Activated CD4-positive, alpha-beta memory T cell treated with anti-CD3 and anti-CD28 coated beads, Interleukin-2, amount 10 ng/mL, durations not matched to agents 7 days and 5 days (primary cell): ENCODE measurements at places on chromosomes 3 and 15. TPM values are rescaled to one million over a fixed set of nuclear protein-coding genes. Genes with fewer than 3 reads are reported as not detected.

GRCh38 chr3:77040216-77040615 lies 317 bp downstream of the ROBO2 start:
- no peak overlapping the region for H3K4me3 ChIP-seq
- no peak overlapping the region for H3K27ac ChIP-seq
- no peaks in the 10 kb centered on the region for H3K4me1 ChIP-seq
- H3K36me3 ChIP-seq: no peaks in the 10 kb centered on the region

GRCh38 chr3:4752201-4753072 lies 226.8 kb upstream of the BHLHE40 start:
- peak overlapping the region; percentile 14 for H3K27ac ChIP-seq
- peaks cover 58% of the 10 kb centered on the region for H3K36me3 ChIP-seq
- peaks cover 66% of the 10 kb centered on the region for H3K4me1 ChIP-seq
- no peak overlapping the region for H3K4me3 ChIP-seq
- no peak for DNase-seq
- H3K27me3 ChIP-seq: no peaks in the 10 kb centered on the region

DNA sequence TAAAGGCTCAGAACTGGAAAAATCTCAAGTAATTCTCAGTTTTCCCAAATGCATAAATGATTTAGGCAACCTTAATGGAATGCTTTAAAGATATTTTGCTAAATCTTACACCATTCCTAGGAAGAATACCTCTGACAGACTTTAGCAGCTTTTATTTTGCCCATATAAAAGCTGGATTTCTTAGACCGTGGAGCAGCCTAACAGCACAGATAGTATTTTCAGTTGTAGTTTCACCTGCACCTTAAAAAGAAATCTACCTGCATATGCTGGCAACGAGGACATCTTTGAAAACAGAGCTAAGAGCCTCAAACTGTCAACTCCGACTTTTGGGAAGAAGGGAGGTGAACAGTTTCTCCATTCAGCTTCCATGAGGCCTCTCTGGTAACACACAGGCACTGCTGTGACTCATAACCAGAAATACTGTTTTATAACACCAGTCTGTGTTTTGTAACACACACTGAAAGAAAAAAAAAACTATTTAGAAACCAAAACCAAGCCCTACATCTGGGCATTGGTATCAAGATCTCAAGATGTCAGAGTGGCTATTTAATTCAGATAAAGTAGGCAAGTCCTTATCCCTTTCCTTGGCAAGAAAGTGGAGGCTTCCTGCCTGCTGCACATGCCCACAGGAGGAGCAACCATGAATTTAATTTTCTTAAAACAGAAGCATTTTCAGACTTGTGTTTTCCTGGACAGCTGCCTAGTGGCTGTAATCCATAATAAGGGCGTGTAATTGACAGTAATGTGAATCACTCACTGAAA lies 181.5 kb upstream of the ICE2 start:
- no peak overlapping the region for H3K4me3 ChIP-seq
- H3K27ac ChIP-seq: no peak overlapping the region
- DNase-seq: no peak
- no peaks in the 10 kb centered on the region for H3K36me3 ChIP-seq
- H3K4me1 ChIP-seq: peaks cover 11% of the 10 kb centered on the region

DNA sequence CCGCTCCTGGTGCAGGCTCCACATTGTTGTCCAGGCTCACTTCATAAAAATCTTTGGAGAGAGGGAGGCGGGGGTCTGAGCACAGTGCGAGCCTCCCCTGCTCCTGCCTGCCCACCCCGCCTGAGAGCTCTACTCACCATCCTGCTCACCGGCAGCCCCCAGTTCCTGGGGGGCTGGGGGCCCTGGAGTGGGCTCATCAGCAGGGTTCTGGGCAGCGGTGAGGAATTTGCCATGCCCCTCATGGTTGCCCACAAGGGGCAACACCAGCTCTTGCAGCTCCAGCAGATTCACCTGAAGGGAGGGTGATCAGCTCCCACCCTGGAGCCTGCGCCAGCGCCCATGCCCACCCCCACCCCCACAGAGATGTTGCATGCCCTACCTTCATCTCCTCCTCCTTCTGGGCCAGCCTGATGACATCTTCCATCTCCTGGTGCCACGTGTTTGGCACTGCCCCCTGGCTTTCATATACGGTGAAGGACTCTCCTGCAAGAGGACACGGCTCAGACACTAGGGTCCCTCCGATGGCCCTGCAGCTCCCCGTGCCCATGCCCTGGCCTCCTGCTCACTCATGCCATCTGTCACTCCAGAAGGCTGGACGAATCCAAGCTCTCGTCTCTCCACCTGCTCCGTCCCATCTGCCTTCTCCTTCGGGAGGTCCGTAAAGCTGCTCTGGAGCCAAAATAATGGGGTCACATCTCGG lies 162.1 kb downstream of the TBC1D2B start:
- H3K27ac ChIP-seq: no peak overlapping the region
- no peak overlapping the region for H3K4me3 ChIP-seq
- H3K36me3 ChIP-seq: no peaks in the 10 kb centered on the region
- peaks cover 30% of the 10 kb centered on the region for H3K27me3 ChIP-seq

DNA sequence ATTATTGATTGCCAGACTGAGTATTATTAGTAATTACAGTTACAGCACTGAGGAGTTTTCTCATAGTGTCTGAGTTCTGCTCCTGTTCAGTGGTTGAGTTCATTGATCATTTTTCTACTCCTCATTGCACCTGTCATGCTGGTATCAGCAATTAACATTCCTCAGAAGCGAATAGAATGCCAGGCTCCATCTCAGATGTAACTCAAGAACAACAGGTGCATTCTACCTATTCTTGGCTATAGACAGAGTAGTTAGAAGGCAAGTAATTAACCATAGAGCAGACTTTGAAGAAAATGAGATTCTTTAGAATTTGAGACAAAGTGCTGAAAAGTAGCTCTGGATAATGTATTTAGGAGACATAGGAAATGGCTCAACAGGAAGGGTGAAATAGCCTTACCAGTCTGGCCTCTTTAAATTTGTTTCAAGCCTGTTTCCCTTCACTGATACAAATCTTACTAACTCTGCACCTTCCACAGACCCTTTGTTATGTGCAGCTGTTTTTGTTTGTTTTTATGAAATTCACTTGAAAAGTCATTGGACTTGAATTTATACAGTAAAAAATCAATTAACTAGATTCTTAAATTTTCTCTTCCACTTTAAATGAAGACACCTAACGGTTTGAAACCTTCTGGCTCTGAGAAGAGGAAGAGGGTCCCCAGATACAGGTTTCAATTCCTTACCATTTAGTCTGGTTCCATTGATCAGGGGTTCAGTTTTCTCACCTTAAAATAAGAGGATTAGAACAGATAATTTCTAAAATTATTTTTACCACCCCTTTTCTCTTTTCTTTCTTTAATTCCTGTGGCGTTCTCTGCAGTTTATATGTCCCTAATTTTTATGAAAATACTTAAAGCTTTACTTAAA lies 109.6 kb downstream of the FNDC3B start:
- no peak overlapping the region for H3K4me3 ChIP-seq
- H3K36me3 ChIP-seq: no peaks in the 10 kb centered on the region
- H3K27ac ChIP-seq: no peak overlapping the region
- DNase-seq: no peak
- peaks cover 44% of the 10 kb centered on the region for H3K4me1 ChIP-seq

- H3K27ac ChIP-seq: no peak overlapping the region
- DNase-seq: no peak
- peaks cover 2% of the 10 kb centered on the region for H3K27me3 ChIP-seq
- H3K36me3 ChIP-seq: no peaks in the 10 kb centered on the region
- H3K4me1 ChIP-seq: no peaks in the 10 kb centered on the region
These were observed 323.5 kb downstream of the ERC2 start for GRCh38 chr3:56144805-56145204.

DNA sequence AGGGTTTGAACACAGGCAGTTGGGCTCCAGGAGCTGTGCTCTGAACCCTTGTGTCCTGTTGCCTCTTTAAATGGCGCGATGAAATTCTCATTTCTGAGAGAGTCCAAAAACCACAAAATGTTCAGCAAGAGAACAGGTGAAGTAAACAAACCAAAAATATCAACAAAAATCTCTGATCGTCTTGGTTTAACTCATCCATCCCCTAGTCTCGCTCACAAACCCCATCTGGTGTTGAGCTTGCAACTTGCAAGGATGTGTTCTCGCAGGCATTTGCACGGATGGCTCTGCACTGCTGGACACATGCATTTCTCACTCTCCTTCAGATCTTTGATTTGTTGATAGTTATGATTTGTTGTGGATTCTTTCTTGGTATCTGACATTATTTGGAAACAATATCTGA lies 31.1 kb downstream of the FAH start:
- H3K27ac ChIP-seq: no peak overlapping the region
- peaks cover 48% of the 10 kb centered on the region for H3K36me3 ChIP-seq
- no peaks in the 10 kb centered on the region for H3K27me3 ChIP-seq

GRCh38 chr3:48440590-48440958 lies 517 bp downstream of the TMA7 start:
- peaks cover 48% of the 10 kb centered on the region for H3K4me1 ChIP-seq
- peaks cover 39% of the 10 kb centered on the region for H3K36me3 ChIP-seq
- peak overlapping the region; percentile 89 for H3K4me3 ChIP-seq
- H3K27me3 ChIP-seq: no peaks in the 10 kb centered on the region
- peak overlapping the region; percentile 93 for H3K27ac ChIP-seq

- peaks cover 10% of the 10 kb centered on the region for H3K27me3 ChIP-seq
- no peaks in the 10 kb centered on the region for H3K36me3 ChIP-seq
- H3K27ac ChIP-seq: no peak overlapping the region
- no peak for DNase-seq
These were observed 129.2 kb downstream of the CHDH start for GRCh38 chr3:53716998-53717397.

DNA sequence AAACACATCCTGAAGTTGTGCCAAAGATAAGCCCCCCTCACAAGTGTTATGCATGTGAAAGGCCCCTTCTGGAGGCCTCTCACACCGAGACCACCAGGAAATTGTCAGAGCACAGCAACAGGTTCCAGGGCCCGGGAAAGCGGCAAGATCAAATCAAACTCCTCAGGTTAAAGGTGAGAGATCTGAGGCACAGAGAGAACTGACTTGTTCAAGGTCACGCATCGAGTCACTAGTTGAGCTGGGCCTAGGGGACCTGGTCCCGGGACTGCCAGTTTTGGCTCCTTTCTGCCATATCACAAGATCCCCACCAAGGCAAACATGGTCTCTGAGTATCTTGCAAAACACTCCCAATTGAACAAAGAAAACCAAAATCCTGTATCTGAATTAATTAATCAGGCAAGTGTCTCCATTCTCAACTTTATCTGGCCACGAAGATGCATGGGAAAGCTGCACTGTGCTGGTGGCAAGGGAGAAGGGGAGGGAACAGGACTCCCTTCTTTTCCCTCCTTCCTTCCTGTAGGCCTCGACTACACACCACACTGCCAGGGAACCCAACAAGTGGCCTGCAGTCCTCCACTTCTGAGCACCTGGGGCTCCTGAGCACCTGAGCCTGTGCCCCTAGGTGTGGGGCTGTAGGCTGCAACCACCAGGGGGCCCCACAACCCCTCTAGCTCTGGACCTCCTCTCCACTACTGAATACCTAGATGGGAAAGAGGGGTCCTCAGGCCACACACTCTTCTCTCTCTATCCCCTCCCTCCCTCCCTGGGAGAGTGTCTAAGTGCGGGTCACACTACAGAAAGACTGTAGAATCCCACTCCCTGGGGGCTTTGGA lies 37.3 kb downstream of the ANP32A start:
- H3K27me3 ChIP-seq: no peaks in the 10 kb centered on the region
- H3K36me3 ChIP-seq: peaks cover 70% of the 10 kb centered on the region
- DNase-seq: peak; percentile 69
- peaks cover 40% of the 10 kb centered on the region for H3K4me1 ChIP-seq

DNA sequence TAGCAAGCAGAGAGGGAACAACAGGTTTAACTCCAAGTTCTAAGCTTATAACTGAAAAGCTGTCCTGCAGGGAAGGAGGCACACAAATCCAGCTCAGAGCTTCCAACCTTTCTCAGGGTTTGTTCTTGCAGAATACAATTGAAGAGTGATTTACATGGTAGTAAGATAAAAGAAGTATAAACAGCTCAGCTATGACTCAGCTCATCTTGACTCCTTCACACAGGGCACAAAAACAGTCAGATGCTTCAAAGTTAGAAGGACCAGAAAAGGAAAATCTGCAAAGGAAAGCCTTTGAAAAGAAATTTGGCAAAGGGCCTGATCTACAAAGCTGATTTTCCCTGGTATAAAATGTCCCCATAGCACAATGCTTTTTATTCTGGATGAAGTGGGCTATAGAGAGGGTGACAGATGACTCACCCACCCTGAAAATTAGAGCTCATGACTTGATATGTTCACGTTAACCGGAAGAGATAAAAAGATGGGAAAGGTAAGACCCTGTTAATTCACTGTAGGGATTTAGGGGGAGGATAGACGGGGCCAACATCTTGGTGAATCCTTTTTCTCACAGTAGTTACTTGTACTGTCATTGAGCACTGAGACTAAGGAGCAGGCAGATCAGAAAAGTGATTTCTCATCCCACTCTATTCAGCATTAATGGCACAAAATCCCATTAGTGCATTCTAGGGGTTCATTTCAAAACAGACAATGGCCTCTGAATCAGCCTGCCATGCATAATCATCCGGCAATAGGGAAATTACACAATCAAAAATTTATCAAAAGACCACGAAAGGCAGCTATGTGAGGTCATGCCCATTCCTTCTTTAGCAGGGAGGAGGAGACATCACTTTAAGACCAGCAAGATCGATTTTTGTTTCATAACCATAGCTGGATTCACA lies 143.5 kb downstream of the GAP43 start:
- H3K27ac ChIP-seq: no peak overlapping the region
- DNase-seq: no peak
- no peaks in the 10 kb centered on the region for H3K4me1 ChIP-seq
- no peaks in the 10 kb centered on the region for H3K36me3 ChIP-seq
- peaks cover 3% of the 10 kb centered on the region for H3K27me3 ChIP-seq

DNA sequence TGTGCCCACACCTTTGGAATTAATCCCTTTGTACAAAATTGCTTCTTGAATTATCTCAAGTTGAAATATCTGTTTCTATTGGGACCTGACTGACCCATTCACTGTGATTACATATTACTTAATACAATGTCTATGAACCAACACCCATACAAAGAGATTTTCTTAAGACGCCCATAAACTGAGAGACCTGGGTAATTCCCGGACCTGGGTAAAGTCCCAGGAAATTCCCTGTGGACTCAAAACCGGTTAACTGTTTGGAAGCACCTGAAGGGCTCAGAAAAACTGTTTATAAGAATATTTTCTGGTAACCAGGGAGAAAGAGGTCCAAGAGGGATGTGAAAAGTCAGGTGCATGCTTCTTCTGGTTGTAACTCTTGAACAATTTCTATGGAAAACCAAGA lies 314.0 kb upstream of the WNT5A start:
- H3K27ac ChIP-seq: no peak overlapping the region
- DNase-seq: no peak
- H3K4me3 ChIP-seq: no peak overlapping the region
- H3K27me3 ChIP-seq: no peaks in the 10 kb centered on the region
- H3K36me3 ChIP-seq: no peaks in the 10 kb centered on the region
- no peaks in the 10 kb centered on the region for H3K4me1 ChIP-seq

- no peak overlapping the region for H3K27ac ChIP-seq
- H3K36me3 ChIP-seq: peaks cover 57% of the 10 kb centered on the region
- H3K4me1 ChIP-seq: peaks cover 12% of the 10 kb centered on the region
- H3K4me3 ChIP-seq: no peak overlapping the region
- no peaks in the 10 kb centered on the region for H3K27me3 ChIP-seq
These were observed 39.0 kb downstream of the CHAC1 start for GRCh38 chr15:40992241-40992741.

Gene ZBTB47
- 0.93 TPM for total RNA-seq

Gene CHRNB4
- total RNA-seq: not detected

Gene NANOGP8
- not detected for total RNA-seq
